ENCODE measurements at places on chromosomes 5 and 9.

DNA sequence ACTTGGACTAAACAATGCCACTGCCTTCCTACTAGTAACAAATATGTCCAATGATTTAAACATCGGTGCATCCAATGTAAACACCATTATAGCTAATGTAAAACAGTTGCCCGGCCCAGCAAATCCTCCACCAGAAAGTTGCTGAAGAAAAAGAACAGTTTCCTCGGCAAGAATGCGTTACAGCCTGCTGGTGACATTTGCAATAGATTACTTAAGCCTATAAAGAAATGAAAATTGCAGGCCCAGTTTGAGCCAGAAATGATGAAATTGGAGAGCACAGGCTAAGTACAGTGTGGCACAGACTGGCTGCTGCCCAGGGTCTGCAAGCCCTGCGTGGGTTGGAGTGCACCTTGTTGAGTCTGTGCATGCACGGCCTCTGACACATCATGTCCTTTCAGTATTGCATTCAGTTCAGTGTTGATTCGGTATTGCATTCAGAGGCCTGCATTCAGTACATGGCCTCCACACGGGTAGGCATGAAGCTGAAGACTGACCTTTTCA is 406.0 kb upstream of the KLF4 start:
- no peak for DNase-seq

- DNase-seq = peak; percentile 76
These were observed 16.1 kb downstream of the LIFR start for GRCh38 chr5:38540314-38540713.

- DNase-seq = peak; percentile 2
These were observed 16.7 kb upstream of the HSD17B4 start for GRCh38 chr5:119435436-119436132.

- DNase-seq = no peak
These were observed 50.1 kb upstream of the SRP19 start for GRCh38 chr5:112811023-112811422.

DNA sequence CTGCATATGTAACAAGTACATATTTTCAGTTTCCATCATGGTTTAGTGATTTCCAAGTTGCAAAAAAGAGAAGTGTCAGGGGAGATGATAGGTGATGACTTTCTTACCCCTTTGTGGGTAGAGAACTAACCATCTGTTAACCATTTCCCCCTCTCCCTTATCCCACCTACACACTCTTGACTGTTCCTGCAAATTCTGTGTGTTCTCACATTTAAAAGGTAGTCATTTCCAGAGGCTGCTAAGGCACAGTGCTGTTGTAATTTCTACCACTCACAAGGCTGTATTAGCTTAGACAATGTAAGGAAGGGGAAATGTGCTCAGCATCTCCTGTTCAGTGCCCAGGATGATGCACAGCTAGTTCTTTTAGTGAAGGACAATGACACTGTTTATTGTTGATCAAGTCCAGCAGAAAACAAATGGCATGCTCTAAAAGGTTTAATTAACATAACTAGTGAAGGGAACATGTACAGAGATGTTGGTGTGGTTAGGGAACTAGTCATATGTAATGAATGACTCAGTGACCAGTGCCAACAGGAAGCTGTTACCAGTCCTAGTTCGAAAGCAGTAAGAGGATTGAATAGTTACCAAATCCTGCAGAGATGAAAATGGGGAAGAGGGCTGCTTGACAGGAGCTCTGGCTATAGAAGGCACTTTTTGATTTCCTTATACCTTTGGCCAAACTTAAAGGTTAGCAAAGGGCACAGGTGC is 165.1 kb downstream of the PLK2 start:
- DNase-seq = no peak

GRCh38 chr5:150372639-150373038 is 15.1 kb downstream of the TCOF1 start:
- no peak for DNase-seq

DNA sequence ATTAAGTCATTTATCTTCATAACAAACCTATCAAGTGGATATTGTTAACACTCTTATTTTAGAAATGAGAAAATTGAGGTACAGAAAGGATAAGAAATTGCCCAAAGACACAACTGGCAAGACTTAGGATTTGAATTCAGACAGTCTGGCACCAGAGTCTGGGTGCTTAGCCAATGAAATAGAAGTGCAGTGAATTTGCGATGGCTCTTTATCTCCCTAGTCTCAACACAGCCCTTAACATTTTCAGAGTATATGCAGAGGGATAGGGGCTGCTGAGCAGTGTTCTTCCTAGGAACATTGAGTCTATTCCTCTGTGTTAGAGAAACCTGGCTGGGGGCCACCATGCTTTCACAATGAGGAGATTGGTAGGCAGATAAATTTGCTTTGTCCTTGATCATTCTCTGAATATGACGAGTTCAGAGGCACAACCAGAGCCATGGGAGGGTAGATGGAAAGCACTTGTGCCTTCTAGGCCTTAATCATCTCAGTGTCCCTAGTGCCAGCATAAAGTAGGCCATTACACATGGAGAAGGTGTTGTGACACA is 6.1 kb upstream of the FSD1L start:
- DNase-seq = no peak

DNA sequence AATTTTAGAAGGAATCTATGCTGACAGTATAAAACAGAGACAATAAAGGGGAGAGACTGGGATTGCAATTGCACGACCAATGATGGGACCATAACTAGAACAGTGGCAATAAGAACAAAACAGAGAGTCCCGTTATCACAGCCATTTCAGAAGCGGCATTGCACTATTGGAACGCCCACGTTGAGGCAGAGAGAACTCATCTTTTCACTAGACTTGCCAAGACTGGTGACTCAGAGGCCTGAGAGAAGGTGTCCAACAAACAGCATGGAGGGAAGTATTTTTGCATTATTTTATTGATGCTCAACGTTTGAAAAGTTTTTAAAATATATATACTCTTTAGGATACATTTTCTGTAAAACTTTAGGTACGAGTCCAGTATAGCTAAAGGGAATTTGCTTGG is 737.7 kb downstream of the TLE1 start:
- DNase-seq = no peak

GRCh38 chr5:149775785-149776184 is 45.7 kb downstream of the PPARGC1B start:
- peak; percentile 34 for DNase-seq

DNA sequence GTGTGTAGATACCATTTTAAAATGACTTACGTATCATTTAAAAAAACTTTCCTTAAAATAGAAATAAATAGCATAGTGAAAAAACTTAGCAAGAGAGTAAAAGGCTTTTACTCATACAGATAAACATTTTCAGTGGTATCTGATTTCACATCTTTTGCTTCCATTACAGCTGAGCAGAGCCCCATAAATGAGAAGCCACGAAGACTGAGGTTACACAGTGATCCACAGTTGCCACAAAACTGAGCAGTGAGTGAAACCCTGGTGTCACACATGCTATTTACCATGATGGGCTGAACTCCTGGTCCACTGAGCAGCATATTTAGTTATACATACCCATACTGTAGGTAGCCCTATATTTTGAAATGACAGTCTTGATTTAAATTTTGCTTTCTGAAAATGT is 401.2 kb downstream of the KIAA0825 start:
- no peak for DNase-seq

- no peak for DNase-seq
These were observed 218.7 kb downstream of the TRPM3 start for GRCh38 chr9:70902692-70903131.

DNA sequence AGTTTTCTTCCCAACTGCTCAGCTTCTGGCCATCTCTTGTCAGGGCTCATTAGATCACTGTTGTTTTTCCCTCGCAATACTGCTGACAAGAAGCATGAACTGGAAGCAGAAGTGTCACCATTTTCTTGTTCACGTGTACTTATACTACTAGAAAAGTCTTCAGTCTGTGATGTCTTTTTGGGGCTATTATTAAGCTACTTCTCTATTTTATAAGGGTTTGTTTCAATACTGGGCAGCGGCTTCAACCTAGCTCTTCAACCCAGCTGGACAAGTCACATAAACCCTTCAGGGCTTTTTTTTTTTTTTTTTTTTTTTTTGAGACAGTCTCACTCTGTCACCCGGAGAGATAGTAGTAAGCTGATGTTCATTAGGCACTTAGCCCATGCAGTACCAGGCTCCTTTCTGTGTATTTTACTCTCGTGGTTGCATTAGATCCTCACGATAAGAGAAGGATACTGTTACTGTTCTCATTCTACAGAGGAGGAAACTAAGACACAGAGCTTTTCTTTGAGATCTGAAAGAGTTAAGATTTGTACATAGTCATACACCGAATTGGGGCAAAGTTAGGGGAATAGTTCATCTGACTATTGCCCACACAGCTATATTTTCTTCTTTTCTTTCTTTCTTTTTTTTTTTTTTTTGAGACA is 20.5 kb downstream of the RAPGEF1 start:
- DNase-seq = no peak

GRCh38 chr5:149424371-149425315 is 45.6 kb upstream of the IL17B start:
- no peak for DNase-seq

GRCh38 chr9:87491523-87491922 is 6.1 kb upstream of the DAPK1 start:
- DNase-seq = no peak

DNA sequence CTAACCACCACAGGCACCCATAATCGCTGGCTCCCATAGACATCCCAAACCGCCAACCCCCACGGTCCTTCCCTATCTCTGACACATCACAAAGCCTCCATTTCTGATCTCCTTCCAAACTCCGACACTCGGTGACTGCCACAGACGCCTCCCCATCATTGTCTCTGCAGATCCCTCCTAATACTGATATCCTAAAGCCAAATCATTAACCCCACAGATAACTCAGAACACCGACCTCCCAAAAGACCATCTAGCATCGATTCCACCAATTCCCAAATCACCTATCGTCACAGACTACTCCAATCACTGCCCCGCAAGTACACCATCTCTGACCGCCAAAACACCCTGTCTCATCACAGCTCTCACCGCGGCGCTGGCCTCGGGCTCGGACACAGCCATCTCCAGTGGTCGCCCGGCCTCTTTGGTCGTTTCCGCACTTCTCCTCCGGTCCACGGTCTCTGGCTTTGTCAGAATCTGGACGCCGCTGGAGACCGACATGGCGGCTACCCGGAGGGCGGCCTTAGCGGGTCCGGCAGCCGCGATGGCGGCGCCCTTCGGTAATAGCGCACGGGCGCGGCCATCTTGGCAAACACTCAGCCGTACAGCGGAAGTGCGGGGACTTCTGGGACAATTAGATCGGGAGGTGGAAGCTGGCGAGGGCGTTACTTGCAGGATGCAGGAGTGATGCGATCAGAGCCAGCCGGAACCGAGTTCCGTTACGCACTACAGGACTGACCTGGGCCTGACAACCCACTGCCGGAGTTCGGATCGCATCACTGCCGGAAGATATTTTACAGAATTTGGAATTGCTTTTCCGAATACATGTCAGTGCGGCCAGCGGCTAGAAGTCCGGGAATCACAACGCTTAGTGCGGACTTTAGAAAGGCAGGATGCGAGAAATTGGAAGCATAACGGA is at the start of gene ZFP37:
Gene ZFP37, minus strand, starts transcription at position 534 of the 916 bp plus-strand sequence. Its CDS starts 36 bp downstream, at position 498.
- peak; percentile 92 for DNase-seq

GRCh38 chr5:14267166-14267838 is 124.2 kb downstream of the TRIO start:
- DNase-seq = no peak

- DNase-seq = no peak
These were observed 136.9 kb downstream of the SIL1 start for GRCh38 chr5:139061274-139061673.

GRCh38 chr9:19161257-19162025 is 34.1 kb upstream of the PLIN2 start:
- no peak for DNase-seq

DNA sequence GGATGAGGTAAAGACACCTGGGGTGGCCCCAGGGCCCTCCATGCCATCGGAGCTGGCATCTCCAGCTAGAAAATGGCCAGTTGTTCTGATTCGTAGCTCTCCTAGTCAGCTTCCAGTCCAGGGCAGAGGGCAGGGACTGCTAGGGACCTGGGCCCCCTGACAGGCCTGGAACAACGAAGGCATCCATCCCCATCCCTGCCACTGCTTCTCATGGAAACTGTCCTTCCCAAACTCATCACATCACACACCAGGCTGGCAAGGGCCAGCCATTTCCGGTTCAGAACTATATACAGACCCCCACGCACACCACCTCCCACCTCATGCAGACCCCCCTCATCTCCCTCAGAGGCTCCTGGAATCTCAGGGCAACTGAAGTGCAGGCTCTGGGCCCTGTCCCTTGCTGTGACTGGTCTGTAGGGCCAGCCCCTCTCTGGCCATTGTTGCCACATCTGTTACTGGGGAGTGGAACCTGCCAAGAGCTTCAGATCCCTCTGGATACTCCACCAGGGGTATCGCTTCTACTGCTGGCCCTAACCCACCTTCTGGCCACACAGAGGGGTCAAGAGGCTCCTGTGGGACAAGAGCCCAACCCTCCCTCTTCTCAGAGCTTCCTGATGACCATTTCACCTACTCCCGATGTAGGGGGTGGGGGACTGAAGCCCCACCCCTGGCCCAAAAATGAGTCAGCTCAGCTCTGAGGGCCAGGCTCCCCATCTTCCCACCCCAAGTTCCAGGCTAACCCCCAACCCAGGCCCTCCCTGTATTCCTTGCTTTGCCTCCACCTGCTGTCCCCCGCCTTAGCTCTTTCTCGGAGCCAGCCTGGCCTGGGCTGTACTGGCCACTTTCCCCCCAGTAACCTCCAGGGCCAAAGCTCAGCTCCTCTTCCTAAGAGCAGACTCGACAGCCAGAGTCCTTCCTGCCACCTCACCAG is 1.2 kb upstream of the MZB1 start:
- no peak for DNase-seq

- no peak for DNase-seq
These were observed 18.1 kb downstream of the MAMDC2 start for GRCh38 chr9:70061776-70062175.

DNA sequence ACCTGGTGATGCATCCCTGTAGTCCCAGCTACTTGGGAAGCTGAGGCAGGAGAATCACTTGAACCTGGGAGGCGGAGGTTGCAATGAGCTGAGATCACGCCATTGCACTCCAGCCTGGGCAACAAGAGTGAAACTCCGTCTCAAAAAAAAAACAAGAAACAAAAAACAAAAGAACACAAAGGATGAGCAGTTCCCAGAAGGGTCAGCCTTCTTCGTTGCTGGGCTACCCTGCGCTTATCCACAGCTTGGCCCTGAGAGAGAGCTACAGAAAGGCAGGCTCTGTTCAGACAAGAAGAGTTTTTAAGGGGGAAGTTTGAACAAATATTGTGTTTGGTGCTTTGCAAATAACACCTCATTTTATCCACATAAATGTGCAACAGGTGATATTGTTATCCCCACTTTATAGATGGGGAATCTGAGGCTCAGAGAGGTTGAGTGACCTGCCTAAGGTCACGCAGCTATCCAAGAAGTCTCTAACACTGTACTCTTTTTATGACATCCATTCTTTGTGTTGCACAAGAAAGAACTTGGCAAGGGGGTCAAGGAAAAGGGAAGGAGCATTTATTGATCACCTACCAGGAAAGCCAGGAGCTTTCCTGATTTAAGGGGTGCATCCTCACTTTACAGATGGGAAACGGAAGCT is 63.7 kb upstream of the NEURL1B start:
- no peak for DNase-seq

- no peak for DNase-seq
These were observed 3.8 kb downstream of the NMRK1 start for GRCh38 chr9:75084081-75084672.

Measured in NCI-H2081 (cell line).